ENCODE measurements at places on chromosomes 7 and 10.

DNA sequence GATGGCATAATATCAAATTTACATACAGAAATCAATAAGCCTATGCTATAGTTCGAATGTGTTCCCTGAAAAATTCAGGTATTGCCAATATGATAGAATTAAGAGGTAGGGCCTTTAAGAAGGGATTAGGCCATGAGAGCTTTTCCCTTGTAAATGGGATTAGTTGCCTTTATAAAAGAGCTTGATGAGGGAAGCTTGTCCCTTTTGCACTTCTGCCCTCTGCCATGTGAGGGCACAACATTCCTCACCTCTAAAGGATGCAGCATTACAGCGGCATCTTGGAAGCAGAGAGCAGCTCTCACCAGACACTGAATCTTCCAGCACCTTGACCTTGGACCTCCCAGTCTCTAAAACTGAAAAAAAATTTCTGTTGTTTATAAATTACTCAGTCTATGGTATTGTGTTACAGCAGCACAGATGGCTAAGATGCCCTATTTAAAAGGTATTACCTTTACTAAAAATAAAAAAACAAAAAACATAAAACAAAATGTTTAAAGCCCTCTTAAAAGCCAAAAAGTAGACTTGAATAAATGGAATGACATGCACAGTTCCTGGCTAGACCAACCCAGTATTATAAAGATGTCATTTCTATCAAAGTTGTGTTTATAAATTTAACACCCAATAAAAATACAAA, 909.6 kb downstream of the REEP3 start:
- peak; percentile 26 for DNase-seq

DNA sequence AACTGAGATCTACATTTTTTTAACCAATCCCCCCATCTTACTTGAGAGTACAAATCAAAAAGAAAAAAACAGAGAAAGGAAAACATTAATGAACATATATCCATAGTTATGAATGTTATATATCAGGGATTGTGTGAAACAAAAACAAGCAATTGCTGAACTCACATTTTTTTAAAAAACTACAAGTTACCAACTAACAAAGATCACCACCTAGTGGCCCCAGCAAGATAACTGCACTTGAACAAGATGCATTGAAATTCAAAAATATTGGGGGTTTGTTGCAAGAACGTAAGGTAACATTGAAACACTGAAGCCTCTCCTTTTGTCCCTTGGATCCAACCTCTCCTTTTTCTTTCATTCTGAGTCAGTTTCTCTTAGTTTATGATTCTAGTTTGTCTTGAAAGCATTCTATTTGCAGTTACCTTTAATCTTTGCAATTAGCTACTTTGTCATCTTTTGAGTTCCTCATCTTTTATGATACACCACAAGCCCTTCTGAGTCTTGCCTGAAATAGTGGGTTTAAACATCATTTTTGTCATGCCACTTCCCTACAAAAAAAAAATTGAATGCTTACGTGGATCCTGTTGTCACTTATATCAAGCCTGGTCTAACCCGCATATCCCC, 87.3 kb upstream of the TES start:
- DNase-seq: peak; percentile 30

DNA sequence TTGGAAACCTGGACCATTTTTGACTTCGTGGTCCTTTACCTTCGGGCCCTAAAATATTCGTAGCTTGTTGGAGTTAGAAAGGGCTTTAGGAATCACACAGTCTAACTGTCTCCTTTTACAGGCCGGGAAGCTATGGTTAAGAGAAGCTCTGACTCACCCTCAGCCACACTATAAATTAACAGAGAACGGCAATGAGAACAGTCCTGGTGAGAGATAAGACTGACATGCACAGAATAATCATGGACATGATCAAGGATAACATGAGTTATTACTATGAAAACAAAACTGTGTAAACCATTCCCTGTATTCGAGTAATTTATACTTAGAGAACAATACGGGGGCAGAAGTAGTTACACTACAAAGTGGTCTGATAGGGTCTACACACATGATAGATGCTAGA, 162.5 kb upstream of the MALRD1 start:
- no peak for DNase-seq

GRCh38 chr7:133061357-133061756, 20.5 kb downstream of the CHCHD3 start:
- DNase-seq: no peak

- DNase-seq: peak; percentile 33
Measured at GRCh38 chr7:14389595-14389994, 400.1 kb upstream of the ETV1 start.

DNA sequence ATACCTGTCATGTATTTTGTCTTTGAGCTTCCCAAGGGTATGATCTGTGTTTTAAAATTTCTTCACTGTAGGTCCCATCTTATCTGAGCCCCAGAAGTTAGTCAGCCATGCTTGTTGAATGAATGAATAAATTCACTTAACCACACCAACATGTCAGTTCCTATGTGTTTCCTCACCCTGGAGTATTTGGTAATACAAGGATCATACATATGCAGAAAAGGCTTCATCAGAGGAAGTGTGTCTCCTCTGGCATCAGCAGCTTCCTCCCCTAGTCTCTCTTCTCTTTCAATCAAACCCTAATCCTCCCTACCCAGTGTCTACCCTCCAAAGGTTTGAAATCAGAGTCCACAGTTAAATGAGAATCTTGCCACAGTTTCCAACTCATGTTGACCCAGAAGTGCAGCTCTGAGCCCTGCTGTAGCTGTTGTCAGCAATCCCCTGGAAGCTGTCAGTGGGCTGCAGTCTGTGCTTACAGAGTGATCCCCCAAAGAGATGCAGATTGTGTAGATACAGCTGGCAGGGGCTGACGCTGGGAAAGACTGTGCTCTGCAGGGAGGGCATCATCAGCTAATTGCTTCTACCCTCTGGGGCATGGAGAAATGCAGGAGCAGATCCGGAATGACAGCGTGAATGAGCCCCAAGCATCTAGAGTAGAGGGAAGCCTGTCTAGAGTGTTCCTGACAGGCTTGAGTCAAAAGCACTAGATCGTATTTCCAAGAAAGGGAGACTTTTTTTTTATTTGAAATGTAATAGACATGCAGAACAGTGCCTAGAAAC, 105.0 kb upstream of the WDR11 start:
- DNase-seq: no peak

DNA sequence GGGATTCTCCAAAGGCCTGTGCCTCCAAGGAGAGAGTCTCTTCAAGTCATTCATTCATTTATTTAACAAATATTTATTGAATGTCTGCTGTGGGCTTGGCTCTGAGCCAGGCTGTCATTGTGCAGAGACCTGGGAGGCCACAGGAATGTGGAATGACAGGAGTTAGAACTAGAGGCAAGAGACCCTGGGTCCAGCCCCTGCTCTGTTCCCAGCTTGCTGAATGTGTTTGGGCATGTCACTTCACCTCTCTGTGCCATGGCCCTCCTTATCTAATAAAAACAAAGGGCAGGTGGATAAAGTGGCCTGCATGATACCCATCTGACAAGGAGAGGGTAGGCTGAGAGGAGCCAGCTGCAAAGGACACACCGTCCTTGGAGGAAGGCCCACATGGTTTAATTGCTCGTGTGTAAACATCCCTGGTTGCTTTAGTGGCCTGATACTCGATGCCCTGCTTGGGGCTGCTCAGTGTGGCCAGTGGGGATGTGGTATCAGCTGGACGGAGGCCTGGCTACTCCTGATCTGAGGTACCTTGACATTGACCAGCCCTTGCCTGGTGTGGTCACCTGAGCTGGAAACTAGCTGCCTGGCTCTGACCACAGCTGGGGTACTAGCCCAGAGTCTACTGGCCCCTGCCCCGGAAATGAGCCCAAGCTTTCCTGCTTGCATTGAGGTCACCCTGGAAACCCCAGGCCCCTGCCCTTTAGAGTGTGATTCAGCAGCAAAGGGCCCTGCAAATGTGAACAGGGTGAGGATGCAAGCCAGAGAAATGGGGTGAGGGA, 116.2 kb downstream of the CDH23 start:
- no peak for DNase-seq

GRCh38 chr10:23155169-23155568, 36.9 kb upstream of the PTF1A start:
- DNase-seq: no peak

- DNase-seq: no peak
Measured at GRCh38 chr10:123275136-123275564, 120.9 kb downstream of the BUB3 start.

DNA sequence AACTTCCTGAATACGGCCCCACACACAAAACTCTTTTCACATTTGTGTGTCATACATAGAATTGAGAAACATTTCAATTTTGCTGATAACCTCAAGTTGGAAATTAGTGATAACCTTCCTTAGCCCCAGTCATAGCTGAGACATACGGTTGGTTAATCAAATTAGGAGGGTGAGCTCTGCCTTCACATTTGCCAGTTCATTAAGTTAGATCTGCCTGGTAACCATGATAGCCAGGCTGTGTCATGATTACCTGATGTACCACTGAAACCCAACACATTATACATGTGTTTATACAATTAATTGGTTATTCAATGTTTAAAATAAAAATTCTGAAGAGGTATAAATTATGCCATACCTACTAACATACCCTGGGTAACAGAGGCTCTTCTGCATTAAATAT, 60.8 kb upstream of the RAB11FIP2 start:
- no peak for DNase-seq

- DNase-seq: no peak
Measured at GRCh38 chr7:103130901-103131624, 17.8 kb downstream of the NAPEPLD start.

- no peak for DNase-seq
Measured at GRCh38 chr7:43726466-43726865, 2.9 kb downstream of the COA1 start.

DNA sequence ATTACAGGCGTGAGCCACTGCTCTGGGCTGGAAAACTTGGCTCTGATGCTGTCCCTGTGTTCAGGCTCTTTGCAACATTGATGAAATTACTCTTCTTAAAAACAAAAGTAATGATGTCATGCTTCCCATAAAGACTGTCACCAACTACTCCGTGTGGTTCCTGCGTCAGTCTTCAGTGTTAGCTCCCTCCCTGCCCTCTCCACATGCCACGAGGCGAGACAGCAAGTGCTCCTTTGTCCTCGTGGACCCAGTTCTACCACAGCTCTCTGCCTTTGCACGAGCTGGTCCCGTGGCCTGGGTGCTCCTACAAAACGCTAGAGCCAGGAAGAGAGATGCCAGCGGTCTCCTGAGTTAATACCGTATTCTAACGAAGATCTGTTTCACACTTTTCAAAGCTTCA, 194.5 kb downstream of the SDK1 start:
- DNase-seq: no peak

DNA sequence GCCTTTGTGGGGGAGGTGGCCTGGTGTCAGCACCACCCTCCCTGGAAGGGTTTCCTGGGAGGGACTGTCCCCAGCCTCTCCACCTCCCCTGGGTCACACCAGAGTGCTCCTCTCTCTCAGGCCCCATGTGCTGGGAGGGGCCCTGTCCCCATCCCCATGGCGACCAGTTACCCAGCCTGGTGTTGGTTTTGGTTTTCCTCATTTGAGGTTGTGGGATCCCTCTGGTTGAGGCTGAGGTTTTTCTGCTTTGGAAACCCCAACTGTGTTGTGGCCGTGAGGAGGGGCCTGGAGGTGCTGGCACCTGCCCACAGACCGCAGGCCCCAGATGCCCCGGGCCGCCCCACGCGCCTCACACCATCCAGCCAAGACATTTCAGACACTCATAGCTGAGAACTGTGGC, 106.3 kb downstream of the GRK5 start:
- DNase-seq: no peak

- DNase-seq: no peak
Measured at GRCh38 chr10:76491216-76491615, 1059.8 kb downstream of the LRMDA start.

DNA sequence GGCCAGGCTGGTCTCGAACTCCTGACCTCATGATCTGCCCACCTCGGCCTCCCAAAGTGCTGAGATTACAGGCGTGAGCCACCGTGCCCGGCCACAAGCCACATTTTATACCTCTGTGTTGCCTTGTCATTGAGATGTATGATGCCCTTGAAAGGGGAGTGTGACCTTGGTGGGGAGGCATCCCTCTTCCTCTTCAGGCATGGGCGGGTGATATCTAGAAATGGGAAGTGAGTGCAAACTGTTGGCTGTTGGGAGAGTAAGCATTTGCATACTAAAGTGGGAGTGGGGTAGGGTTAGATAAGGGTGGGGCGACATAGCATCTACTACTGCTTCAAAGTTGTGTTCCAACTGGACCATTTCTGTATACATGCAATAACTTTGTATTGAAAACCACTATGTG, 20.1 kb downstream of the RP9 start:
- no peak for DNase-seq

GRCh38 chr7:70573696-70574095, 558.2 kb upstream of the GALNT17 start:
- no peak for DNase-seq

DNA sequence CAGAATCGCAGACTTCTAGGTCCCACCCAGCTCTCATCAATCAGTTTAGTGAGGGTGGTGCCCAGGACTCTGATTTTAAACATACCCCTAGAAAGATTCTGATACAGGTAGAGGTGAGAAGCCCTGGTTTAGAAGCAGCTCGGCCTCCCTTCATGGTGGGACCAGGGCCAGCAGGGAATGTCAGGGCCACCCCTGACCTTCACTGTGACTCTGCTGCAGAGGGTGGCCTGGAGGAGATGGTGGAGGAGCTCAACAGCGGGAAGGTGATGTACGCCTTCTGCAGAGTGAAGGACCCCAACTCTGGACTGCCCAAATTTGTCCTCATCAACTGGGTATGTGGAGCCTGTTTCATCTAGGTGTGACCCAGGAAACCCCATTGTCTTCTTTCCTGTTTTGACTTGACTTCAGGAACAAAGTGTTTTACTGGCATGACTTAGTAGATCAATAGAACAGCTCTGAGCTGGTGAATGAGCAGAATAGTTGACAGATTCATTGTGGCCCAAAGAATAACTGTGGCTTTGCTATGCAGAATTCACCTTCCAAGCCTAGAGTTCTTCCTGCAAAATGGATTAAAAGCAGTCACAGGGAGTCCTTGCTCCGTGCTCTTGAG, 7.2 kb downstream of the DBNL start:
- no peak for DNase-seq

DNA sequence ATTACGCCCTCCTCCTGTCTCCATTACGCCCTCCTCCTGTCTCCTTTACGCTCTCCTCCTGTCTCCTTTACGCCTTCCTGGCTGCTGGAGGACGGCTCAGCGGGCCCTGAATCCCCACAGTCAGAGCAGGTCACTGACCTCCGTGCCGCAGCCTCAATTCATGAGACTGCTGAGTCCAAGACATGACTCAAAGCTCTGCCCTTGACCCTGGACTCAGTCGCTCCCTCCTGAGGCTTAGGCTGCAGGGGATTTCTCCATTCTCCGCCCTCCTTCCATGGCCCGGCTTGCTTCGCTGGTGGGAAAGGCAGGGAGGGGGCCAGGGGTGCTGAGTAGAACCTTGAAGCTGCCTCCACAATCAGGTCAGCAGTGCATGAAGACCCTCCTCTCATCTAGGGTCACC, 21.0 kb upstream of the FOXL3 start:
- peak; percentile 17 for DNase-seq

DNA sequence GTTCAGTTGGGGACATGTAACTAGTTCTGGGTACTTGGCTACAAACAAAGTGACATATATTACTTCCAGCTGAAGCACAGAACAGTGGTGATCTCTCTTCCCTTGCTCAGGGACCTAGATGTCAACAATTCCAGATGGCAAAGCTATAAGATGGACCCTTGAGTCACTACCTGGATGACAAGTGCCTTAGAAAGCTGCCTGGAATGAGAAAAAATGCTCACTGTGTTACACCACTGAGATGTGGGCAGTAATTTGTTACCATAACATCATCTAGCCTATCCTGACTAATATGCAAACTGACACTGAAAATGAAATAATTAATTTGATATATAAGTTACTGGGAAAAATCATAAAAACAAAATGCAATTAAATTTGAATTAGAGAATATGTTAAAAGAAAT, 16.4 kb upstream of the CTTNBP2 start:
- DNase-seq: no peak
